ENCODE measurements at places on chromosomes 5 and 9. TPM values are rescaled to one million over a fixed set of nuclear protein-coding genes. Genes with fewer than 3 reads are reported as not detected.
A peak's percentile ranks its signal among the peaks of the same experiment; 100 is the strongest.

GRCh38 chr9:130972277-130972956, 33.4 kb upstream of the FIBCD1 start:
- H3K4me3 ChIP-seq, result no peak overlapping the region
- no peaks in the 10 kb centered on the region for H3K4me1 ChIP-seq
- H3K27ac ChIP-seq, result no peak overlapping the region
- H3K27me3 ChIP-seq, result no peaks in the 10 kb centered on the region
- DNase-seq, result no peak
- H3K36me3 ChIP-seq, result no peaks in the 10 kb centered on the region

Gene ARL15
- total RNA-seq, result 74.4 TPM

GRCh38 chr9:95360866-95361265, 43.4 kb upstream of the FANCC start:
- no peak overlapping the region for H3K4me3 ChIP-seq
- no peaks in the 10 kb centered on the region for H3K27me3 ChIP-seq
- DNase-seq, result no peak
- H3K36me3 ChIP-seq, result no peaks in the 10 kb centered on the region
- H3K4me1 ChIP-seq, result no peaks in the 10 kb centered on the region
- H3K27ac ChIP-seq, result no peak overlapping the region

GRCh38 chr5:139903795-139904565, 108.4 kb downstream of the PSD2 start:
- H3K36me3 ChIP-seq, result no peaks in the 10 kb centered on the region
- peaks cover 33% of the 10 kb centered on the region for H3K4me1 ChIP-seq
- H3K27me3 ChIP-seq, result no peaks in the 10 kb centered on the region
- DNase-seq, result no peak

- H3K4me3 ChIP-seq, result no peak overlapping the region
- H3K27me3 ChIP-seq, result no peaks in the 10 kb centered on the region
- H3K27ac ChIP-seq, result peak overlapping the region; percentile 82
- DNase-seq, result no peak
Measured at GRCh38 chr5:10625700-10626472, 62.0 kb downstream of the ANKRD33B start.

- no peaks in the 10 kb centered on the region for H3K36me3 ChIP-seq
- no peak overlapping the region for H3K27ac ChIP-seq
- DNase-seq, result peak; percentile 49
- peaks cover 7% of the 10 kb centered on the region for H3K4me1 ChIP-seq
- no peaks in the 10 kb centered on the region for H3K27me3 ChIP-seq
Measured at GRCh38 chr9:91712811-91713210, 237.2 kb downstream of the ROR2 start.

- H3K36me3 ChIP-seq, result no peaks in the 10 kb centered on the region
- H3K4me1 ChIP-seq, result no peaks in the 10 kb centered on the region
- no peak overlapping the region for H3K27ac ChIP-seq
- no peaks in the 10 kb centered on the region for H3K27me3 ChIP-seq
- peak; percentile 22 for DNase-seq
Measured at GRCh38 chr9:38339496-38339895, 53.0 kb upstream of the ALDH1B1 start.

DNA sequence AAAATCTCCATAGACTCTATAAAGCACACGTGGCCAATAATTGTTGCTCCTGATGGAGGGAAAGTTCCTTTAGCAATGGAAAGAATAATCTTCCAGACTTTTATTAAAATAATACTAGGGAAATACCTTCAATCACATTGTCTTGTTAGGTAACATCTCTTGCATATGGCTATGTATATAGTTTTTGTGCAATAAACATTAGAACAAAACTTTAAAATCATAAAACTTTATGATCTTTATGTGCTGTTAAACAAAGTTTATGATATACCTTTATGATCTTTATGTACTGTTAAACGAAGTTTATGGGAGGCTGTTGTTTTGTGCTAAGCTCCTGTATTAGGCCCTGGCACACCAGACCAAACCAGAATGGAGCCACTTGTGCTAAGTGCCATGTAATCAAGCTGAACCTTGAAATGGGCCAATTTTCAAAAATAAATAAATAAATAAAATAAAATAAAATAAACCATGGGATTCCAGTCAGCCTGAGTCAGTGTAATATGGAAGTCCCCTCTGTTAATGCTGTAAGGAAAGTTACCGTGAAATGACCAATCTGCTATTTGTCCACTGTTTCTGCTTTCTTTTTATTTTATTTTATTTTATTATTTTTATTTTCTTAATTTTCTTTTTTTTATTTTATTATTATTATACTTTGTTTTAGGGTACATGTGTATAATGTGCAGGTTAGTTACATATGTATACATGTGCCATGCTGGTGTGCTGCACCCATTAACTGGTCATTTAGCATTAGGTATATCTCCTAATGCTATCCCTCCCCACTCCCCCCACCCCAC, 431.3 kb downstream of the SPATA31D1 start:
- no peak overlapping the region for H3K27ac ChIP-seq
- no peaks in the 10 kb centered on the region for H3K27me3 ChIP-seq
- no peak overlapping the region for H3K4me3 ChIP-seq
- no peaks in the 10 kb centered on the region for H3K4me1 ChIP-seq

DNA sequence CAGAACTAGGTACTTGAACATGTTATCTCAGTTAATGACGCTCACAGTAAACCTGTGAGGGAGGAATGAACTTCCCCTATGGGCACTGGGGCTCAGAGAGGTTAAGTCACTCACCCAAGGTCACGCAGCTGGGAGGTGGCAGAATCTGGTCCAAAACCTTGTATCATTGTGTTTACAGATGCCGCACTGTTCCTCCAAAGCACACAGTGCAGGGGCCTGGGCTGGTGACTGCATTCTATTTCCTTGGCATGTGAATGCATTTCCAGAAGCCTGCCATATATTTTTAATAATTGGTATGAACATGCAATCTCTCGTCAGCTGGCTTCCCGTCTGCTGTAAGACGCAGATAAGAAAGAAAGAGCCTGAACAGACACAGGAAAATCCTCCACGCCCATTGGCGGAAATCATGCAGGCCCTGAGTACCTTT, 77.0 kb upstream of the TBC1D2 start:
- H3K36me3 ChIP-seq, result no peaks in the 10 kb centered on the region
- H3K4me3 ChIP-seq, result no peak overlapping the region
- H3K27ac ChIP-seq, result no peak overlapping the region
- DNase-seq, result no peak
- H3K4me1 ChIP-seq, result no peaks in the 10 kb centered on the region

DNA sequence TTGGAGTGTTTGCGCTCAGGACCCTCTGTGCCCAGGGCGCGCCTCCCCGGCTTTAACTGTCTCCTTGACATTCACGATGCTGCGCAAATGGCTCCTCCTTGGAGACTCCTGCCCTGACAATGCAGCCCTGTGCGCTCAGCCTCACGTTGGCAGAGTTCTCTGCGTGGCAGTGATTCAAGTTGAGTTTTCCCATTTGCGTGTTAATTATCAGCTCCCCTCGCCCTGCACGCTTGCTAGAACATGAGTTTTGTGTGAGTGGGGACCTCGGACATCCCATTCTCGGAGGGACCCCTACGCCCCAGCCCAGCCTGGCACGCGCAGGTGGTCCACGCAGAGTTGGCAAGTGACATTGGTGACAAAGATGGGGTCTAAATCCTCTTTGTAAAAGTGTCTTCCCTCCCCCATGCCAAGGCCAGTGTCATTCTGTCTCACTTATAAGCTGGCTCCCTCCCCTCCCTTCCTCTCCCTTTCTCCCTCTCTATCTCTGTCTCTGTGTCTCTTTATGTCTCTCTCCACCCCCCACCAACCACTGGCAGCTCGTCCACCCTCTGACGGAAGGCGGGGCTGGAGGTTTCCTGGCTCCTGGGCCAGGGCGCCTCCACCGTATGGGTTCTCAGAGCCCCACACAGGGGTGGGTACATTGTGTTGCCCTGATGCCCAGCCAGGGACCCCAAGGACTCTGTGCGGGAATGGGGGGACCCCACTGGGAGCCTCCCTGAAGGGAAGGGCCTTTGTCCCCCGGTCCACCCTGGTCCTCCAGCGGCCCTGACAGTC, 169.3 kb downstream of the OLFM1 start:
- no peaks in the 10 kb centered on the region for H3K4me1 ChIP-seq
- no peak overlapping the region for H3K4me3 ChIP-seq
- no peak overlapping the region for H3K27ac ChIP-seq
- DNase-seq, result no peak

DNA sequence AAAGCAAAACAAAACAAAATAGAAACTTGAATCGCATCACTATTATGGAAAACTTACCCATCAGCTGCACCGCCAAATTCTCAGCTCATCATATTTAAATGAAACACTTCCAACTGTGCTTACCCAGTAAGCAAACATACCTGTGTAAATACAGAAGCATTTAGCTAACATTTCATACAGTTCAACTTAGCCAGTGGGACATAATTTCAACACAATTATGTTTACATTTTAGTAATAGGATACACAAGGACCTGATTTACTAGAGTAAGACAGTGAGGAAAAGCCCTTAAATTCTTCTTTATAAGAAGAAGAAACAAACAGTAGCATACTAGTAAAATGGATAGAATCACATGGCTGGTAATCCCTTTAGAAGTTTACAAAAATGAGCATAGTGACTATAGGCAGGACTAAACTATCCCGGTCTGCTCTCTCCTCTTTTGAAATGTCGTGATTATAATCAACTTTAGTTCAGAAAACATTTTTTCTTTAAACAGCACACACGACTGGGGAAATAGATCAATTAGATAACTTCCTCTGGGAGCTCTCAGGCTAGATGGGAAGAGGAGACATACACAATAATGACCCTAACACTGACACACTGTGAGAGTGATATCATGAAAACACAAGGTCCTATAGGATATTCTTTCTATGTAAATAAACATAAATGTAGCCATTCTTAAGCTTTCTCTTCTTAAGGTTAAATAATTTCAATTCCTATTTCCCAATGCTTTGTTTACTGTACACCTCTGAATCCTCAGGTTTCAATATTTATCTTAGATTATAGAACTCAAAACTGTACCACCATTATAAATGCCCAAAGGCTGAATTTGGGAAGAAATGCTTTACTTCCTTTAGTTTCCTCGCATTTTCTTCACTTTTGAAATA, 15.9 kb upstream of the CDC20B start:
- H3K4me1 ChIP-seq, result no peaks in the 10 kb centered on the region
- no peaks in the 10 kb centered on the region for H3K27me3 ChIP-seq
- H3K27ac ChIP-seq, result no peak overlapping the region

DNA sequence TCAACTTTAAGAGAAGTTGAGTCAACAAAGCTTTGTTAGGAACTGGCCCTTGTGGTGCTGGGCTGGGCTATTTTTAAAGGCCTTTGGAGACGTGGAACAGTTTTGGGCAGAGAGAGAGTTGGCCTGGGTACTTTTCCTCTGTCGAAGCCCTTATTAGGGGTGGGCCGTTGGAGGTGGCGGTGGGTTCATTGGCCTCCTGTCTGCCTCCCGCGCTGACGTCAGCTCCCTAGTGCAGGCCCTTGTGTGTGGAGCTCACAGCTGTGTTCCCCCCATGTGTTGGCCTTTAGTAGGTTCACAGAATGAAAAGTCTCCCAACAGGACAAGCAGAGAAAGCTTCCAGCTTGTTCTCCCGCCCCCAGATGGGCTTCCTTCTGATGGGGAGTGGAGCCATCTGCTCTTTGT, 2.7 kb downstream of the NCS1 start:
- H3K4me1 ChIP-seq, result peaks cover 33% of the 10 kb centered on the region
- H3K36me3 ChIP-seq, result no peaks in the 10 kb centered on the region

DNA sequence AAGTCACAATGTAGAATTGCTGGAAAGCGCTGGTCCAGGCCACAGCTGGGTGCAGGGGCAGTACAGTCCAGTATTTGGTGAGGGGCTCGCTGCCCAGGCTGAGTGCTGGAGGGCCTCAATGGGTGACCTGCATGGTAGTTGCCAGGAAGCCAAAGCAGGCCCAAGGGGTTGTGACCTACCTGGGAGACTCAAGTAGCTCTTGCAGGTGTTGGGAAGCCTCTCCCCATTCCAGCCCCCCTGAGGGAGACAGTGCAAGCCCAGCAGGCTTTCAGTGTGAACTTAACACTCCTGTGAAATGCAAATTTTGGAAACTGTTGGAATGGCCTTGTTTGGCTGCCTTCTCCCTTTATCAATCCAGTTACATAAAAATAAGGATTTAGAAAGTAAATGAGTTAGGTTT, 13.9 kb downstream of the KDM4C start:
- peaks cover 7% of the 10 kb centered on the region for H3K4me1 ChIP-seq
- H3K4me3 ChIP-seq, result no peak overlapping the region
- H3K36me3 ChIP-seq, result no peaks in the 10 kb centered on the region
- DNase-seq, result no peak
- no peak overlapping the region for H3K27ac ChIP-seq
- H3K27me3 ChIP-seq, result no peaks in the 10 kb centered on the region

DNA sequence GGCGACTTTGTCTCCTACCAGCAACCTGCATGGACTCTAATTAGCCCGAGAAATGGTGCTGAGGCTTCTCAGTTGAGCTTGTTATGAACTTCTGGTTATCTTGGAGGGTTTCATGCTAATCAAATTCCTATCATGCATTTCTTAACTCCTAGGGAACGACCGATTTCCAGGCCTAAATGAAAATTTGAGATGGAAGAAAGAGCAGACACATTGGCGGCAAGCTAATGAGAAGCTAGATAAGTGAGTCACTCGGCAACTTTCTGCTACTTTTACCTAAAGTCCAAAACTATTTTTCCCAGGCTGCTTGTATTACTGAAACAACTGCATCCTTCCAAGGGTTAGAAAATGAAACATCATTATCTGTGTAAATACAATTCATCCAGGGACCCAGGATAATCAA, 207.2 kb downstream of the DOCK8 start:
- no peak overlapping the region for H3K27ac ChIP-seq
- H3K4me3 ChIP-seq, result no peak overlapping the region
- no peak for DNase-seq
- H3K27me3 ChIP-seq, result no peaks in the 10 kb centered on the region
- H3K4me1 ChIP-seq, result no peaks in the 10 kb centered on the region
- H3K36me3 ChIP-seq, result peaks cover 4% of the 10 kb centered on the region

Gene GALNT10
- 11.5 TPM for total RNA-seq

Gene TMEM232
- total RNA-seq, result 4.2 TPM

- no peak for DNase-seq
- no peaks in the 10 kb centered on the region for H3K36me3 ChIP-seq
- no peak overlapping the region for H3K27ac ChIP-seq
- no peaks in the 10 kb centered on the region for H3K27me3 ChIP-seq
- no peaks in the 10 kb centered on the region for H3K4me1 ChIP-seq
Measured at GRCh38 chr5:77881528-77881927, 105.4 kb upstream of the TBCA start.

Gene NSD1
- total RNA-seq, result 45.4 TPM

Gene TRAF1
- total RNA-seq, result 6.9 TPM

DNA sequence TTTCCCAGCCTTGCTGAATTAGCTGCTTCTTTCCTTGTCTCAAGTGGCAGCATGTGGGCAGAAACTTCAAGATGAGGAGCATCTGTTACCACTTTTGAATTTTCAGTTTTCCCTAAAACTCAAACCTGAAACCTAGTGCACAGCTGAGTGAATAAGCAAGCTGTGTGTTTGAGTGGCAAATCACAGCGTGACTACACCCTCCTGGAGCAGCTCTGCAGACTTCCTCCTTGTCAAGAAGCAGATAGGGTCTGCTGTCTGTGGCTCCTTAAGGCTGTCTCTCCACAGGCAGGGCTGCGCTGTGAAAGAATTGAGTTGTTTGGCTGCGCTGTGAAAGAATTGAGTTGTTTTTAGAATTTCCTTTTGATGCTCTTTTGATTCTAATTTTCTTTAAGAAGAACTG, 179.7 kb upstream of the HAPLN1 start:
- H3K36me3 ChIP-seq, result no peaks in the 10 kb centered on the region
- DNase-seq, result no peak
- no peaks in the 10 kb centered on the region for H3K27me3 ChIP-seq
- H3K4me3 ChIP-seq, result no peak overlapping the region
